ENCODE measurements at places on chromosomes 13 and 19.
A peak's percentile ranks its signal among the peaks of the same experiment; 100 is the strongest.

DNA sequence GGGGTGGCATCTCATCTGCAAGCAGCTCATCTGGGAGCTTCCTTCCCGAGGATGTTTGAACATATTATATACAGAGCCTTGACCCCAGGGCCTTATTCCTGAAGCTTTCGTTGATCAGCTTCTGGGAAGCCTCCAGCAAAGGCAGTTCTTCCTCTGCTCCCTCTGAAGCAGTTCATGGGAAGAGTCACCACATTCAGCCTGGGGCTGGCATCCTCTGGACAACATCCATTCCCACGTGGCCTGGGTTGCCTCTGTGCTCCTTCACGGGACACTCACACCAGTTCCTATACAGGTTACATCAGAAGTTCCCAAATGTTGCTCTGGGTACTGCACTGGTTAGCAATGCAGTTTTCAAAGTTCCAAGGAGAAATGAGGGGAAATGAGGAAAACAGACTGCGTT is 29.6 kb downstream of the COL4A2 start:
- no peak for DNase-seq

DNA sequence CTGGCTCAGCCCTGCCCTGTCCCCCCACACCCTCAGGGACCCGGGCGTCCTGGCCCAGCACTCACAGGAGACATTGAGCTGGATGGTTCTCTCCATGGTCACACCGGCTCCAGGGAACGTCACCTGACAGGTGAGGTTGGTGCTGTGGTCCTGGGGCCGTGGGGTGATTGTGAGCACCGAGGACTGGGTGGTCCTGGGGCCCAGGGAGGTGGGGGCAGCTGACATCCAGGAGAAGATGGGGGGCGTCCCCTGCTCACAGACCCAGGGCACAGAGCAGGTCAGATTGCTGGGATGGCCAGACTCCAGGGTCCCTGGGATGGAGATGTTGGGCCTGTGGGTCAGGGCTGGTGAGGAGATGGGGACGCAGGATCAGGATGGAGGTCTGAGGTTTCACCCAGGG is 854 bp downstream of the SIGLEC6 start:
- DNase-seq, result no peak

DNA sequence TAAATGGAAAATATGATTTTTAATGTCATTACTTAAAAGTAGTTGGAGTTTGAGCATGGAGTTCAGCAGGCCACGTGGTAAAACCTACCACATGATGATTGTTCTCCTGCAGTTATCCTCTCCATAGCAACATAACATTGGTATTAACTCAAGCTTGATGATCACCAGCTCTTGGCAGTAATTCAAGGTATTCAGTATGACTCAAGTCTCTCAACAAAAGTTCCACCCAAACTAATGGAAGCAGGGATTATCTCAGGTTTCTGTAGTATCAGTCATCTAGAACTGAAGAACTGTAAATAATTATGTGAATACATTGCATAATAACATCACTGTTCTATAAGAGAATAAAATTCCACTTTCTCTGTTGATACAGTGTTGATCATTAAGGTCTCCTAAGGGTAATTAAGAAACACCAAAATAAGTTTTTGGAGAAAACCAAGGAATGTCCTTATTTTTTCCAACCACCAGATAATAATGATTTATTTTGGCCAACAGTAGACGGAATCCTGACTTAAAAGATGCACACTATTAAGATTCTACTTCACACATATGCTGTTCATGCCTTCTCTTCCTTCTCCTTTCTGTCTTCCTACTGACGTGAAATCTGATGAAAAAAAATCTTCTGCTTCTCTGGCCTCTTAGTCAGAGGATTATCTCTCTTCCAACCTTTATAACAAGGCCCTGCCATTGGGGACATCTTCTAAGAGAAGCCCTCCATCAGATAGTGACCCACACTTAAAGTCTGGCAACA is 1092.3 kb downstream of the EFNB2 start:
- DNase-seq, result no peak

DNA sequence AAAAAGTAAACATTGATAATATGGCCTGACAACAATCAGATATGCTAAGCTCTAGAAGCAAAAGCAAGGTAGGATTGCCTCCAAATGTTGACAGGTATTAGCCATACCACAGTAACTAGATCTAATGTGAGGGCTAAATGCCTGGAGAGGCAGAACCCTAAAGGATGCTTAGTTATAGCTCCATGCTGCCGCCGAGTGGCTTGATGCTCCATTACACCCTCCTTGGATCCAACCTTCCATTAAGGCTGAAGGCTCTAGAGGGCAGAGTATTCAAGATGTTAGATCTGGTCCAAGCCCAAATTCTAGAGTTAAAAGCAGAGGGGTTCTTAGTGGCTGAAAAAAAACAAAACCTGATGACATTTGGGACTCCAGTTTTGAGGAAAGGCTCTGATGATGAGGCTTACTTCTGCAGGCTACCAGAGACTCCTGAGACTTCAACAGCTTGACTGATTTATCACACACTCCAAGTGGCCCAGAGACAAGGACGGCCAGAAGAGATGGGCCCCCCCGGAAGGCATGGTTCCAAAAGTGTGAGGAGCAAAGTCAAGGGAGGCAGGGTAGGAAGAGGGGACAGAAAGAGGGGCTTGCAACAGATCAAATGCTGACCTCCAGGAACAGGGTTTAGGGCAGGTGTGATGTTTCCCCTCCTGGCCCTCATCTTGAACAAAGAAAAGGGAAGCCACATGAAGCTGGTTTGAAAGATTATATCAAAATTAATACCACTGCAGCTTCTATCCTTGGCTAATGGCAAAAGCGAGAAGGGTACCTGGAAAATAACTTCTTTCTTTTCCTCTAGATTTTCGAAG is 21.9 kb upstream of the CPB2 start:
- peak; percentile 70 for DNase-seq

GRCh38 chr13:111323549-111323948 is 3.1 kb downstream of the TEX29 start:
- no peak for DNase-seq

DNA sequence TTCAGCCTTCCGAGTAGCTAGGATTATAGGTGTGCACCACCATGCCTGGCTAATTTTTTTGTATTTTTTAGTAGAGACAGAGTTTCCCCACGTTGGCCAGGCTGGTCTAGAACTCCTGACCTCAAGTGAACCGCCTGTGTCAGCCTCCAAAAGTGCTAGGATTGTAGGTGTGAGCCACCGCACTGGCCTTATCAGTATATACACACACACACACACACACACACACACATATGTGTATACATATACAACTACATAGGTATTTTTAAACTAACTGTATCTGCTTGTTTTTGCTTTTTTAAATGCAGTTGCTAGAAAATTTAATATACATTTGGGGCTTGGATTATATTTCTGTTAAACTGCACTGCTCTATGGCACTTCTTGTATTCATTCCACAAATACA is 3.1 kb downstream of the CARD8 start:
- no peak for DNase-seq

Data from iPS DF 6.9 (cell line).